Activated CD4-positive, alpha-beta T cell treated with anti-CD3 and anti-CD28 coated beads for 48 hours (primary cell): ENCODE measurements at places on chromosomes 3 and 15.

DNA sequence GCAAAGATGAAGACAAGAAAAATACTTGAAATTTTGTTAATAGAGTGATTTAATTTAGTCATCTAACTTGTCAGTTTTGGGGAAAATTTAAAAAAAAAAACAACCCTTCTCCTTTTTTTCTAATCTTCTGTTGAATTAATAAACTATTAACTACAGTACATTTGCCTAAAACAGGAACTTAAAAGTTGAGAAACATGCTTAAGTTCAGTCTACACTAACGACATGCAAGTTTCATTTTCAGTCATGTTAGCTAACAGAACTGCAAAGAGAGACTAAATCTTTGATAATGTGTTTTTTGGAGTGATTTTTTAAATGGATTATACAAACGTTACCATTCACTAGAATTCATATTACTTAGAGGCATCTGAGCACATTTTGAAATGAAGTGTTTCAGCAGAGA is 71.9 kb upstream of the MBNL1 start:
- DNase-seq = no peak

DNA sequence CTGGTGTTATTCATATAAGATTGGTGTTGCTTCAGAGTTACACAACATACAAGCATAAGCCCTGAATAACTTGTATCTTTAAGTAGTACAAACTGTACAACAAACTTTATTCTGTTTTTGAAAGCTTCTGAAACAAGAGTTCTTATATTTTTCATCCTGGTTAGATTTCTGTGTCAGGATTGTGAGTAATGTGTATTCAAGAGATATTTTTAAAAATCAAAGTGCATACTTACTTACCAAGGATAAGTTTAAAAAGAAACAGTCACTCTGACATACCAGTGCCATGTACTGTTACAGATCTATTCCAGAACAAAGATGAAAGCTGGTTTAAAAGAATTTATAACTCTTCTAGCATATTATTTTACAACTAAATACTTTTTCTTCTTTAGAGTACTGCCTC is 755.1 kb downstream of the ZPLD1 start:
- no peak for DNase-seq

GRCh38 chr15:90812171-90812957 is 56.0 kb upstream of the FURIN start:
- DNase-seq = no peak

GRCh38 chr3:29746163-29746760 is 465.4 kb downstream of the RBMS3 start:
- no peak for DNase-seq

DNA sequence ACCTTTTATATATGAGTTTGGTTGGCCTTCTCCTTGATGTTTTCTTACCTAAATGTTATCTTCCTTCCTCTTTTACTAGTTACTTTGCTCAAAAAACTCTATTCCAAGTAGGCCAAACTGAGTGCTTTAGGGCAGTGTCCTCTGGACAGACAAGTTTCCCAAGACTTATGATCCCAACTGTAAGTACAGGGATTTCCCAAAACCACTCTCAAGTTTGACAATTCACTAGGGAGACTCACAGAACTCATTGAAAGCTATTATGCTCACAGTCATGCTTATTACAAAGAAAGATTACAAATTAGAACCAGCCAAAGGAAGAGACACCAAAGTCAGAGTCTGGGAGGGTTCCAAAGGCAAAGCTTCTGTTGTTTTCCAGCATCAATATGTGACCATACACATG is 534.2 kb upstream of the ALCAM start:
- DNase-seq = no peak

- DNase-seq = no peak
These were observed 878 bp upstream of the TLR9 start for GRCh38 chr3:52226229-52226817.
